ENCODE measurements at places on chromosomes 13 and 19. TPM values are rescaled to one million over a fixed set of nuclear protein-coding genes. Genes with fewer than 3 reads are reported as not detected.

DNA sequence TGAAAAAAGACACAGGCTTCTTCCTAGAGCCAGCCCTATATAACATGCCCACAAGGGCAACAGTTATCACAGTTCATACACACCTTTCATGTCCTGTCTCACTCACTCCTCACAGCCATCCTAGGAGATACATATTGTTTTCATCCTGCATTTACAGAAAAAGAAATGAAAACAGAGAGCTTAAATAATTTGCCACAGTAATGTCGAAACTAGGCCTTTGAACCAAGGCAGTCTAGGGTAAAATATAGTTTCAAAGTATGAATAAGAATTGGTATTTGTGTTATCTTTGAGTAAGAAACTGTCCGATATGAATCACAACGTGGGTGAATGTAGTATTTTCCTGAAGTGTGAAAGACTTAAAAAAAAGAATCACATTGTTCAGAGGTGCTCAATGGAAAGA, 26.8 kb downstream of the CLDN10 start:
- DNase-seq = no peak

- DNase-seq = peak; percentile 70
Observed at GRCh38 chr19:29505097-29505824, 20.5 kb upstream of the VSTM2B start.

GRCh38 chr13:44322928-44323327, 50.7 kb upstream of the SERP2 start:
- no peak for DNase-seq

DNA sequence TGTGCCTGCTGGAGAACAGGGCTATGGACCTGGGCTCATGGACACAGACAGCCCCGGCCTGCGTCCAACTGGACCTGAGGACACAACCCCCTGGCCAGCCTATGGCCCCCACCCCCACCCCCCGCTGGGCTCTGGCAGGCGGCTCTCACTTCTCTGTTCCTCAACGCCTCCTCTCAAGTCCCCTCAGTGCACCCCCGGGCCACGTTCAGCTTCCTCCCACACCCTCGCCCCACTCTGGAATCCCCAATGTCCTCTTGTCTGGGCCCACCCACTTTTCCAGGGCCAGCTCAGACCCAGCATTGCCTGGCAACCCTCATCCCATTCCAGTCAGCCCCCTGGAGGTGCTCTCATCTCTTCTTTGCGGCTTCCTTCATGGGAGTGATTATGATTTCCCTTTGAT, 130.2 kb upstream of the SPACA7 start:
- no peak for DNase-seq

DNA sequence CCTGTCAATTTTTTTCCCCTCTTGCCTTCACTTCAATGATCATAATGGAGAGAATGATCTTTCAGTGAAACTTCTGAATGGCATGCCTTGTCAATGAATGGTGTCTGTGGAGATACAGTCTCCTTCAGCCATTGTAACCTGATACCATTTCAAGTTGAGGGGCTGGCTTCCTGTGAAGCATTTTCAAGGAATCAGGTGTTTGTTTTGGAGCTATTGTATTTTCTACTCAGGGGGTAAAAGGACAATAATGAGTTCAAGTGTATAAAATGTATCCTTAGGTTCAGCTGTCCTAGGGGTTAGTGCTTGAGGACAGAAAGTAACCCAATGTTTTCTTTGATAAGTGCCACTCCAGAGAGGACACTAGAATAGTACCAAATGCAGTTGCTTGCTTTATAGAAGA, 23.8 kb upstream of the CBY2 start:
- peak; percentile 21 for DNase-seq

The COL5A3 gene
- total RNA-seq = 0.15 TPM

- DNase-seq = no peak
Observed at GRCh38 chr13:97434397-97435201, 630 bp downstream of the RAP2A start.

GRCh38 chr19:48970923-48971395, 5.8 kb downstream of the FTL start:
- peak; percentile 94 for DNase-seq

The POLR1D gene
- 106 TPM for total RNA-seq

- DNase-seq = no peak
Observed at GRCh38 chr13:103839460-103839859, 773.2 kb upstream of the SLC10A2 start.

DNA sequence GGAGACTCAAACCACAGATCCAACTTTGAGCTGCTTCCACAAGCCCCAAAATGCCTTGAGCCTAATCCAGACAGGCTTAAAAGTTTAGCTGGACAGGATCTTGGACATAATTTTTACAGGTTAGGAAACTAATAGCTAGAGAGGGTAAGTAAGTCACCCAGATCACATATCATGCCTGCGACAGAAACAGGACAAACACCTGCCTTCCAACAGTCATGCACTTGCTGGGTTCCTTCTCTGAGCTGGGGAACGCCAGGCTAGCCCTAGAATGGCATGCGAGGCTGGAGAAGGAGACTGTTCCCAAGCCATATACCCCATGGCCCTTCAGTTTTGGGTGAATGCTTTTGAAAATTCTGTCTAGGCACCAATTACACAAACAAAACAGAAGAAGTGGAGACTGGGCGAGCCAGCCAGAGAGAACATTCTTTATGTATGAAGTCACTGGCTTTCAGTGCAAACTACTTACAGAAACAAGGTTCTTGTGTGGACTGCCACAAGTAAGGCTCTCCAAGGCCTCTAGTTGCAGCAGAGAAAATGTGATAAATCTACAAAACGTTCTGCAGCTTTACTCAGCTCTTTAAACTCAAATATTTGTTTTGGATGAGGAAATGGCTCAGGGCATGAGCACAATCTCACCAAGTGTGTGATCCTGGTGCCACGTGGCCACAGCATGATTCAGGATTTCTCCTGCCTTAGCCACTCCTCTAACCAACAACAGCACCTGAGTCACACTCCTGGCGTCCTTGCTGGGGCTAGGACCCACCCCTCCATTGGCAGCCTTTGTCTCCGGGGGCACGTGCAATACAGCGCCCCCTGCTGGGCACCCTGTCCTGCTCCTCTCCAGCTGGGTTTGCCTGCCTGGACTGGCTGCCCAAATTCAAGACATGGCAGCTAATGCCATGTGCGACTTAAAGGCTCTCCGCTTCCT, 73.4 kb upstream of the UBL3 start:
- peak; percentile 58 for DNase-seq

The MAP4K1 gene
- 3.6 TPM for total RNA-seq

The PCP2 gene
- total RNA-seq = not detected

The ATP4A gene
- total RNA-seq = not detected

GRCh38 chr13:60062502-60062901, 101.2 kb downstream of the DIAPH3 start:
- no peak for DNase-seq

GRCh38 chr13:90454002-90454636, 893.4 kb upstream of the MIR17HG start:
- DNase-seq = no peak

GRCh38 chr13:45325806-45326205, 15.2 kb downstream of the TPT1 start:
- no peak for DNase-seq

The SOX21 gene
- total RNA-seq = 94.7 TPM

The SLITRK6 gene
- total RNA-seq = 0.75 TPM

The ZNF560 gene
- total RNA-seq = not detected

The LGALS4 gene
- total RNA-seq = not detected

The ZNF154 gene
- total RNA-seq = 17.3 TPM

The HRC gene
- total RNA-seq = not detected

The ZNF578 gene
- total RNA-seq = 3.8 TPM

GRCh38 chr13:30746791-30747190, 11.4 kb downstream of the ALOX5AP start:
- DNase-seq = no peak

DNA sequence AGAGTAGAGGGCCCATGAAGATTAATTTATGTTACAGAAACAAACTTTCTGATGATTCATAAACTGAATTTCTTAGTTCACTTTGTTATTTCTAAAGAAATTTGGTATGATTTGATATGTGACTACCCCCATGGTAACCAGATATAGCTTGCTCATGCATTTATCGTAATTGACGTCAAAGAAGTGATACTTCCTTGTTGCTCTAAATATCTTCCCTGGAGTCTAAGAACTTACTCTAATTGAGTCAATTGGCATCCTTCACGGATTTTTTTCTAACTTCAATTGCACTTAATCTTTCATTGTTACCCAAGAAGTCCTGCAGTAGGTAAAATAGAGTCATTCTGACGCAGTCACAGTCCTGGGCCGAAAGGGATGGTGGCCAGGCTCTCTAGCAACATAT, 240.9 kb downstream of the GPC5 start:
- no peak for DNase-seq

- no peak for DNase-seq
Observed at GRCh38 chr13:44278166-44278565, 95.5 kb upstream of the SERP2 start.

Measured in neural progenitor cell (in vitro differentiated cells).